Right renal pelvis (tissue), 4 donors: ENCODE measurements at places on chromosomes 12 and 14.
A peak's percentile ranks its signal among the peaks of the same experiment; 100 is the strongest.

- no peak for DNase-seq
These were observed 188.8 kb downstream of the TTC7B start for GRCh38 chr14:90627478-90627877.

- no peak for DNase-seq
These were observed 78.1 kb upstream of the USP44 start for GRCh38 chr12:95629392-95629791.

DNA sequence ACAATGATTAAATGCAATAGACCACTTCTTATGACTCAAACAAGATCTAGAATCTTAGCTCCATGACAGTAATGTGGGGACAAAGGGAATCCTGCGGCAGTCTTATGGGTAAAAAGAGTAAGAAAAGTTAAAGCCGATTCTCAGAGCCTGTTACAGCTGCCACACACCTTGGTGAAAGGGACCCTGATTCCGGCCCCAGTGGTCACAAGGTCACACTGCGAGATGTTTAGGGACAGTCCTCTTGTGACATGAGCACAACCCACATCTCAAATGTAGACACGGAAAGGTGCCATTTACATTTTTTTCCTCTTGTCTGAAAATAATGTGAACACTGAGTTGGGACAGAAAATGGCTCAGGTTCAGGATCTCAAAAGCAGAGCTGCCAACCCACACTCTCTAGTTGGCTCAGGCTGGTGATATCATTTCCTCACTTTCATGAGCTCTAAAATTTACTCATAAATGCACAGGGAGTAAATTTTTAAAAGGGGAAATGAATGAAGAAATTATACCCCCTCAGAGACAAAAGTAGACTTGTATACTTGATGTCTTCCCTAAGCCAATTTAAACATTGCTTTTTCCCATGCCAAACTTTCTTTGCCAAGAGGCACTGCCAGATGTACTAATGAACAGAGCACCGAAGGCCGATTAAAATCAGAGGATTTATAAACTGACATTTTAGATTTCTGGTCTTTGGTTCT is 113.1 kb upstream of the OVCH1 start:
- DNase-seq, result no peak

- DNase-seq, result no peak
These were observed 158.9 kb upstream of the AMIGO2 start for GRCh38 chr12:47238669-47239114.

- peak; percentile 23 for DNase-seq
These were observed 212.2 kb downstream of the KIF26A start for GRCh38 chr14:104350463-104351185.

GRCh38 chr14:89394972-89395371 is 22.1 kb downstream of the FOXN3 start:
- DNase-seq, result no peak

- DNase-seq, result no peak
These were observed 256.5 kb upstream of the NPAS3 start for GRCh38 chr14:32682214-32682613.

GRCh38 chr12:5798242-5799015 is 146.6 kb downstream of the ANO2 start:
- no peak for DNase-seq

DNA sequence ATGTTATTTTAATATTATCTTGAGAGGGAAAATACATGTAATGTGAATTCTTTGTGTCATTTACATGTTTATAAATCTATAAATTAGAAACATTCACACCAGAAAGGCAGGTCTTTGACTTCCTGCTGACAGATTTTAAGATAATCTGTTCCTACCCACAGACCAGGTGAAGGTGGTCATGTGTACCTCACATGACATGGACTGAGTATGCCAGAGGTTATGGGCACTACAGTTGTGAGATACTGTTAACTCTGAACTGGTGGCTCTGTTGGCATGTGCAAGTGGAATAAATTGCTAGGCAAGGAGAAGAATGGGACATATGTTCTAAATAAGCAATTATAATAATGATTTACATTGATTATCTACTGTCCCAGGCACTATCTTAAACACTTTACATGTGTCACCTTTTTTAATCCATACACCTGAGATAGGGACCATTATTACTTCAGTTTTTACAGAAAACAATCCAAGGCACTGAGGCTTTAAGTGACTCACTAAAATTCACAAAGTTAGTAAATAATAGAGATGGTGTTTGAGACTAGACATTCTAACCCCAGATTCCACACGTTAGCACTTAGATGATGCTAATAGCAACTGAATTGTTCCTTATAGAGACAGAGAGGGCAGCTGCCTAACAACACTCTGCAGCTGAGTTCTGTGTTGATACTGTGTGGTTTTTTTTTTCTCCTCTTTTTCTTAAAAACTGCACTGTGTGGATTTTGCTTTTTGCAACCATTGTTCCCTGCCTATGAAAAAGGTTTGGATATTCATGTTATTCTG is 23.8 kb downstream of the SLC16A7 start:
- DNase-seq, result no peak

DNA sequence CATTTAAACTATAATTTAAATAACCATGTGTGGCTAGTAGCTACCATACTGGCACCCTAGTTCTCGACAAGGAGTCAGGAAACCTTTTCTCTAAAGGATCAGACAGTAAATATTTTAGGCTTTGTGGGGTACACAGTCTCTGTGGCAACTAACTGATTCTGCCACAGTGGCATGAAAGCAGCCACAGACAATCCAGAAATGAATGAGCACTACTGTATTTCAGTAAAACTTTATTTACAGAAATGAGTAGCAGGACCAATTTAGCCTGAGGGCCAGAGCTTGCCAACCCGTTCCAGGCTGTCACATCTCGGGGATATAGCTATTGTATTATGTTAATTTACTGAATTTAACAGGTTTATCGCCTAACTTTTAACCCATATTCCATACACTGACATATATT is 278.7 kb downstream of the ITPR2 start:
- no peak for DNase-seq

DNA sequence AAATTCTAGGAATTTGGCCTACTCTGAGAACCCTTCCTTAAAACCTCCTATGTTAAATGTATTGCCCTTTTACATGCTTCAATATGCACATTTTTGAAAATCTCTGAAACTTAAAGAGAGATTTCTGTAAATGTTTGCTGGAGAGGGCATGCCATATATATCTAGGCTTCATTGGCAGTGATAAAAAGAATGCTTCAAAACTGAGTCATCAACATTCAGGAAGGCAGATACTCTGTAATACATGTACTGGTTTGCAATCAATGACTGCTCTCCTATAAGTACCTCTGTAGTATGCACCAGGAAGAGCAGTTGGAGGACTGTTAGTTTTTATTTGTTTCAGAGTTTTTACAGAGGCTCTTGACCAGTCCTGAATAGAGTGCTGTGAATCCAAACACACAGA is 739.9 kb downstream of the SLC16A7 start:
- no peak for DNase-seq

GRCh38 chr14:99654235-99654985 is 9.5 kb downstream of the HHIPL1 start:
- DNase-seq, result no peak

DNA sequence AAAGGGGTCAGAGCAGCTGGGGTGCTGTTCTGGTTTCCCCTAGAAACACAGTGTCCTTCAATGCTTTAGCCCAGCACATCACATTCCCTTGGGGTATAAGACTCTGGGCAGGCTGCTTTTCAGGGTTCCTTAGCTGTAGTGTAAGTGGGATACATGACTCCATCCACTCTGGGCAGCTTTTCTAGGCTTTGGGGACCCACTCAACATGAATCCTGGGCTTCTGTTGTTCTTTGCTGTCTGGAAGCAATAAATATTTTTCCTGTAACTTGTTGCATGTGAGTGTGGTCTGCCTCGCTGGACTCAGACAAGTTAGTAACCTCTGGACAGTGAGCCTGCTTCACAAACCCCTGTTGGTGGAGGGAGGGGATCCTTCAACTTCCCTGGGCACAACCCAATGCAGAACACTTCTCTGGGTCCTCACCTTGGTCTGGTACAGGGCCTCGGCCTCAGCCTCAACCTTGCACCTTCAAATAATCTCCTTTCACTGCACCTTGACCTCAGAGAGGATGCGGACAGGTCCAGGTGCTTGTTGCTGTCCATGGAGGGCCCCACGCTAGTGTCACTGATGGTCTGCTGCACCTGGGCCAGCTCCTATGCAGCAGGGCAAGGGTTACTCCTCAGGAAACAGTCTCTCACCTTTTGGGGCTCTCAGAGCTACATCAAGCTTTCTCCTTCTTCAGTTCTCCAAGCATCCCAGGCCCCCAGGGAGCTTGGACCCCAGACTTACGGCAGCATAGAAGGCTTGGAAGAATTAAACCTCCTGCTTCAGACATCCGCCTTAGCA is 13.5 kb upstream of the KRT73 start:
- DNase-seq, result no peak

GRCh38 chr12:45284096-45284901 is 68.4 kb downstream of the ANO6 start:
- DNase-seq, result no peak

- DNase-seq, result no peak
These were observed 35.3 kb downstream of the CFAP251 start for GRCh38 chr12:121953695-121954094.

- no peak for DNase-seq
These were observed 16.3 kb downstream of the ATP5MC2 start for GRCh38 chr12:53659571-53659981.

DNA sequence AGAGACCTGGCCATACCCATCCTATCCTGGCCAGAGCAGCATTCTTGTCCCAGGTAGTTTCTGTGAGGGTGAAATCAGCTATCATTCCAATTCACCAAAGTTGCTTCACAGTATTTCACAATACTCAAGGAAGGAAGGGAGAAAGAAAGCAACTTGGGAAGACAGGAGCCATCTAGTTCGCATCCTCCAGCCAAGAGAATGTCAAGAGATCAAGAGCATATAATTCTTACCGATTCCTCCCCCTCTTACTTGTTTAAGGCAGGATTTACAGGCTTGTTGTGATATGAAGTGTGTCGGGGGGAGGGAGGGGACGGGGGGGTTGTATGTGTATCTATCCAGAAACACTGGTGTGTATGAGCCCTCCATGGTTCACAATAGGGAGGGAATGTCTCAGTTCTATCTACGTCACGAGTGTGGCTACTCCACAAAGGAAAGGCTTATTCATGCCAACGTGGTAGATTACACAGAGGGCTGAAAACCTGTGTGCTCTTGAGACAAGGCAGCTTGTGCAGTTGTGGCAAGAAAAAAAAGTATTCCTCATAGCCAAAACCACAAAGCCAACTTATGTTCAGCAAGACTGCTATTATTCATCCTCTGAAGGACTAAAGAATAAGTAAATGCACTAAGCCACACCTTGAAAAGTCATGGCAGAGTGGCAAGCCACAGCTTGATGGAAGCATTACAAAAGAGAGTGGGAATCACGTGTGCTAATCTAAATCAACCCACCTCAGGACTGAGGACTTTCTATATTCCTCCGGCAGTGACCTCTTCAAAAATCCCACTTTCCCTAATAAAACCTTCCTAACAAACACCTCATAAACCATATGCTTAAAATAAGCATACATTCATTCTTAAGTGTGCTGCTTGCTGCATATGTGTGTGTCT is 35.0 kb downstream of the CORO1C start:
- no peak for DNase-seq

DNA sequence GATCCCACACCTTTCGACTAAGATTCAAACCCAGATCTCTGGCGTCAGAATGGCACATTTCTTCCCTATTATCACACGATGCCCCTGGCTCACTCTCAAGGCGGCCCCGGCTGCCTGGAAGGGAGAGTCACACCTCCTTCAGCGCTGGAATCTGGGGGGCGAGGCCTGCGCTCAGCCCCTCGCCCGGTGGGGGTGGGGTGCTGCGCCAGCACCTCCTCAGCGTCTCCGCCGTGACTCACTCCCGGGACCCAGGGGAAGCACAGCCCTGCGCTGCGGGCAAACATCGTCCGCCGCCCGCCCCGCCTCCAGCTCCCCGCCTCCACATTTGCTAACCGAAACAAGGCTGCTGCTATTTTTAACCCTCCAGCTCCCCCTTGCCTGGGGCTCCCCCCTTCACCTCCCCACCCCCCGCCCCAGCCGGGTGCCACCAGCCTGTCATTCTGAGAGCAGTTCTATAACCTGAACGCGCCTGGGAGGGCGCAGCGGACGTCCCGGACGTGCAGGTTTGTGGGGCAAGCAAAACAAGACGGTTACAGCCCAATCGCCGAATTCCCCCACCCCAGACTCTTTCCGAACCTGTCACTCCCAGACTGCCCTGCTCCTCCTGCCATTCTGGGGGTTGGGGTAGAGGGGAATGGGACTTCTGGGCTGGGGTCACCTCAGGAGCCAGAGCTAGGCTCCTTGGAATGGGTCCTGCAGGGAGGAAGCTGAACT is 6.7 kb downstream of the HDAC7 start:
- DNase-seq, result no peak

- no peak for DNase-seq
These were observed 43.1 kb downstream of the SOX5 start for GRCh38 chr12:23906329-23906728.

DNA sequence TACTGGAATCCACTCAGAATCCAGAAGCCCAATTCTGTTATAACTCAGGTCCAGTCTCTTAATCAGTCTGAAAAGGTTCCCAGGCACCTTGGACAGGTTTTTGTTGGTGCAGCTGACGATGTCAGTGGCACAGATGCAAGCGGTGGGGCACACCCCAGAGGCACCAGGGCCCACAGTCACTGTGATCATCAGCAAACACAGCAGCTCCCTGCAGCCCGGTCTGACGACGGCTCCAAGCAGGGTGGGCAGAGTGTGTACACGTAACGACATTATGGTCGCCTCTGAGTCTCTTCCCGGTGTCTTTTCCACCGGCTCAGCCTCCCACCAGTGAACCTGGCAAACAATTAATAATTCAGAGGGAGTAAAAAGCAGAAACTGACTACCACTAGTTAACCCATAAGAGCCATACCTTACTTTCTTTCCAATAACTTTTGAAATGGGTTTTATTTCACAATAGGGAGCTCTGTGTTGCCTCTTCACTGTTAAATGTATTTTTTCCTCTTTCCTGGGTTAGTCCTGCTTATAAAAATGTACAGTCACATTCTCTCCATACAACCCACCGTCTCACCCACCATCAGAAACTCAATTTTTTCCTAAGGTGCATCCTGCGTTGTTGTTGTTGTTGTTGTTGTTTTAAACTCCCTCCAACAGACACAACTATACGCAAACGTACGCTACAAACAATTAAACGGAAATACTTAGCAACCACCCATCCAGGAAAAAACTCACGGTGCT is 521 bp upstream of the PCED1B start:
- no peak for DNase-seq

GRCh38 chr12:49129332-49130150 is 1.7 kb downstream of the TUBA1B start:
- no peak for DNase-seq

DNA sequence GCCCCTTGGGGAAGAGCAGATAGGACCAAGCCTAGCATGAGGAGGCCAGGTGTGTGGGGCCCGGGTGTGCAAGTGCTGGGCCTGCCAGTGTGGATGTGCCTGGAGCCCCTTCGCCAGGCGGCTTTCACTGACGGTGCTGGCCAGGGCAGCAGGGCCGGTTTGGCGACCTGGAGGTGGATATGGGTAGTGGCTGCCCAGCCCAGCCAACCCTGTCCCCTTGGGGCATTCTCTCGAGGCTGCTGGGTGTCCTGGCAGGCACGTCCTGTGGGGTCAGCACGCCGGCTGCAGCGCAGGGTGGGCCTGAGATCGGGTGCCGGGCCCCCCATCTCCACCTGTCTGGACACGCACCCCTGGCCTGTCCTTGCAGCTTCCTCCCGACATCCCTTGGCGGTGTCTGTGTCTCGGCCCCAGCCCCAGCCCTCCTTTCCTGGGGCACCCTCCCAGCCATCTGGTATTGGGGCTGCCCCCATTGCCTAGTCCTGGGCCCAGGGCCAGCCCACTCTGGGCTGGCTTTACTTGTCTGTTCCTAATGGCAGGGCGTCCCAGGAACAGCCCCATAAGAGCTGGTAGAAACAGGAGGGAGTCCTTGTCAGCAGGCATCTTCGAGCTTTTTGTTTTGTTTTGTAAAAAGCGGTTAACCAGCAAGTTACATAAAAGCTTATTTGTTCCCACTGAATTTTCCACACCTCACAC is 7.2 kb upstream of the CRIP2 start:
- no peak for DNase-seq
